ENCODE measurements at places on chromosomes 7 and 10.

DNA sequence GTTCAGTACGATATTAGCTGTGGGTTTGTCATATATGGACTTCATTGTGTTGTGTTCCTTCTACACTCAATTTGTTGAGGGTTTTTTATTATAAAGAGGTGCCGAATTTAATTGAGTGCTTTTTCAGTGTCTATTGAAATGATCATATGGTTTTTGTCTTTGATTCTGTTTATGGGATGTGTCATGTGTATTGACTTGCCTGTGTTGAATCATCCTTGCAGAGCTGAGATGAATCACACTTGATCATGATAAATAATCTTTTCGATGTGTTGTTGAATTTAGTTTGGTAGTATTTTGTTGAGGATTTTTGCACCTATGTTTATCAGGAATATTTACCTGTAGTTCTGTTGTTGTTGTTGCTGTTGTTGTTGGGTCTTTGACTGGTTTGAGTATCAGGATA is 39.8 kb downstream of the ATOH7 start:
- DNase-seq, result peak; percentile 86

GRCh38 chr10:113304726-113305125 is 248.1 kb upstream of the HABP2 start:
- peak; percentile 9 for DNase-seq

DNA sequence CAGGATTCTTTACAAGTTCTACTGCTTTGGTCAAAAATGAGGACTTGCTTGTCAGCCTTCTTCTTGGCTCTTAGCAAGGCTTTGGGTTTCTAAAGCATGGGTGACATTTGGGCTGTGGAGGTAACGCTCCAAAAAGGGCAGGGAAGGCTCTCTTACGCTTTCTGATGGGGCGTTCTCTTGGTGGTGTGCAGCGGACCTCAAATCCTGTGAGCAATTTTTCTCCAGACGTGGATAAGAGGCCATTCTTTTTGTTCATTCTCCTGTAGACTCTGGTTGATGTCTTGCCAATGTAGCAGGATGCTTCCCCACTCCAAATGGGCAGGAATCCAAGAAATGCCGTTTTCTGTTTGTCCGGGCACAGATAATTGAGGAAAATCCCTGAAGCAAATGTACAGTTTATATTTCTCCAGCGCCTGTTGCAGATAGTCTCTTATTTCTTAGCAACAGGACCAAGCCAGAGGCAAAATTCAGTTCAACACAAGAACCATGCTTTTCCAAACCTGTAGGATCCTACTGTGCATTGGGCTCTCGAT is 138.4 kb upstream of the NFE2L3 start:
- DNase-seq, result no peak

GRCh38 chr7:80771523-80771922 is 133.1 kb downstream of the CD36 start:
- no peak for DNase-seq

- no peak for DNase-seq
Observed at GRCh38 chr7:111960984-111961383, 245.2 kb downstream of the DOCK4 start.

- DNase-seq, result no peak
Observed at GRCh38 chr7:120864141-120864900, 6.4 kb upstream of the TSPAN12 start.
